HT-29 (cell line): ENCODE measurements at places on chromosomes 6 and 20.

GRCh38 chr6:170080169-170080827 is 210.6 kb downstream of the DLL1 start:
- no peak for DNase-seq

DNA sequence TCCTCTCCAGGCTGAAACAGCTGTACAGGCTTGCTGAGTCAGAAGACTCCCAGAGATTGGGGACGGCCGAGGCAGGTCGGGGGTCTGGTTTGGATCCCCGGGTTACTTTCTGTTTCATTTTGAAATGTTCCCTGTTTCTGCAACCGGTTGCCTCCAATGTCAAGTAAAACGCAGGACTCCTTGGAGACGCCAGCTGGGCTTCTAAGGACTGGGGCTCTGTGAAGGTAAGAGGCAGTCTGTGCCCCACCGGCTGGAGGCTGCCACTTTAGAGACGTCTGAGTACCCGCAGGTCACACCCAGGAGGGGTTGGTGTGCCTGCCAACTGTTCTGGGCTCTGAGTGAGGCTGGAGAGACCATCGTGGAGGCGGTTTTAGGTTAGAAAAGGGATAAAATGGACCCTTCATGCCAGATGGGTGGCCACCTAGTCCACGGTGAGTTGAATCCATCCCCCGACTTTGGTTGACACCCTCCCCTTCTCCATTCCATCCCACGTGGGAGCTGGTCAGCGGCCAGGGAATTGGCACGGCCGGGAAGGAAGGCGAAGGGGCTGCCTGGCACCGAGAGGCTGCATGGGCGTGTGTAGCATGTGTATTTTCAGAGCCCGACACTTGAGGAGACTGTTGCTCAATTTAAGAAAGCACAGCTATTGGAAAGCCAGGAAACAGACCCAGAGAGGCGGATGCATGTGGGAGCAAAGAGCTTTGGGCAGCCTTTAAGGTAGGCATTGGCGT is 240.9 kb downstream of the PHACTR1 start:
- DNase-seq: no peak

- no peak for DNase-seq
Observed at GRCh38 chr6:18343741-18344140, 43.4 kb upstream of the RNF144B start.

- no peak for DNase-seq
Observed at GRCh38 chr20:21028921-21029320, 77.2 kb downstream of the LINC00237 start.

GRCh38 chr6:10609038-10609437 is 85.4 kb downstream of the C6orf52 start:
- DNase-seq: no peak

GRCh38 chr6:149898966-149899365 is 1.1 kb upstream of the RAET1E start:
- no peak for DNase-seq

- DNase-seq: no peak
Observed at GRCh38 chr6:25249133-25249532, 30.0 kb upstream of the CARMIL1 start.

DNA sequence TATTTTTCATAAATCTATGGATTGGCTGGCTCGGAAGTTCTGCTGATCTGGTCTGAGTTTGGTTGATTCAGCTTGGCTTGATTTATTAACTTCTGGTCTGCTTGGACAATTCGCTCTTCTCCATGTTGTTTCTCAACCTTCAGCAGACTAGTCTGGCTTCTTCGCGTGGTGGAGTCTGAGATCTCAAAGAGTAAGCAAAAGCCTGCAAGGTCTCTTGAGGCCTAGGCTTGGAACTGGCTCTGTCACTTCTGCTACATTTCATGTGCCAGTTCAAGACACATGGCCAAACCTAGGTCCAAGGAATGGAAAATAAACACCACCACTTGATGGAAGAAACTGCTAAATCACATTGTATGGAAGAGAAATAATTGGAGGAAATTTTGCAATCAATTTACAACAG is 115.1 kb upstream of the JAG1 start:
- no peak for DNase-seq

GRCh38 chr20:62702895-62703852 is 5.5 kb upstream of the NTSR1 start:
- DNase-seq: peak; percentile 83
